Activated T-helper 1 cell treated with anti-CD3 and anti-CD28 coated beads, Interleukin-12 subunit alpha, Interleukin-12 subunit beta, Interleukin-2, Interleukin-4 antibody, amounts not matched to agents 30 ng/mL and 10 ng/mL and 1 ng/mL, durations not matched to agents 14 hours and 24 hours and 36 hours (primary cell): ENCODE measurements at places on chromosomes 6 and 20. TPM values are rescaled to one million over a fixed set of nuclear protein-coding genes. Genes with fewer than 3 reads are reported as not detected.

GRCh38 chr6:108781419-108782100 lies 66.7 kb upstream of the ARMC2 start:
- DNase-seq: no peak

GRCh38 chr6:93992976-93993375 lies 573.6 kb upstream of the EPHA7 start:
- no peak for DNase-seq

DNA sequence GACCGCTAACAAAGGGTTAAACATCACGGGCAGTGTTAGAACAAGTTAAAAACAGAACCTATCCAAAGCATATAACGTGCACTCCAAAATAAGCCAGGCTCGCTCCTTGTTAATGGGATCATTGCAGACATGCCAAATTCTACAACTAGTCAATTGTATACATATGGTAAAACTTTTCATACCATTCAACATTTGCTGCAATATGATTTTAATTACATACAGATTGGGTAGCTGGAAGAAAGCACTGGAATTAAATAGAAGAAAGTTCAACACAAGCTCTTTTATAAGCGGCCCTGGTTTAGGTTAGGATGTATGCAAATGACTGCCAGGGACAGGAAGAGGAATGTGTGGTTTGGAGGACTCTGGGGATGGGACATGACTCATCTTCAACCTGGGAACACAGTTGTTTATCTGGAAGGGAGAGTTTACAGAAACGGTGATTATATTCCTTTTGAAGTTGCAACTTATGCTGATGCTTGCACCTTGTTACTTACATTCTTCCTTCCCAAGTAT lies 62.5 kb upstream of the TIAM2 start:
- no peak for DNase-seq

- no peak for DNase-seq
These were observed 34.6 kb downstream of the FKBP1C start for GRCh38 chr6:63245909-63246308.

GRCh38 chr6:107032051-107032450 lies 4.1 kb downstream of the MTRES1 start:
- DNase-seq: no peak

GRCh38 chr6:153621070-153621469 lies 418.0 kb upstream of the OPRM1 start:
- no peak for DNase-seq

DNA sequence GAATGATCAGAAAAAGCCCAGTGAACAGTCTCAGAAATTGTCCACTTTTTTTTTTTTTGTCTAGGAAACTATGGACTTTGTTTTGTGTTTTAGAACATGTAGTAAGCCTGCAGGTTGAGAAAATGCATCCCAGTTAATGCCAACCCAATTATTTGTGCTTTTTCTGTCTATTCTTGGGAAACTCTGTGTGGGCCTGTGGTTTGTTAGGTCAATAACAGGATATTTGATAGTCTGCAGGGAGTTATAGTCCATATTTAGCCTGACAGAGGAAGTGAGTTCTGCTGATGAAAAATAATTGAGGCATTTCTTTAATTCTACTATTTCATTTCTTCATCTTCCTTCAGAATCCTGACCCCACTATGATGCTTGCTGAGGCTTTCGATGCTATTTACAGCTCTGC lies 154.0 kb upstream of the LAMP5 start:
- DNase-seq: no peak

- DNase-seq: no peak
These were observed 157.9 kb downstream of the FOXC1 start for GRCh38 chr6:1767481-1768246.

- no peak for DNase-seq
These were observed 154.8 kb downstream of the RPS12 start for GRCh38 chr6:132969196-132969595.

- peak; percentile 17 for DNase-seq
These were observed 677 bp downstream of the NEURL2 start for GRCh38 chr20:45890077-45890984.

DNA sequence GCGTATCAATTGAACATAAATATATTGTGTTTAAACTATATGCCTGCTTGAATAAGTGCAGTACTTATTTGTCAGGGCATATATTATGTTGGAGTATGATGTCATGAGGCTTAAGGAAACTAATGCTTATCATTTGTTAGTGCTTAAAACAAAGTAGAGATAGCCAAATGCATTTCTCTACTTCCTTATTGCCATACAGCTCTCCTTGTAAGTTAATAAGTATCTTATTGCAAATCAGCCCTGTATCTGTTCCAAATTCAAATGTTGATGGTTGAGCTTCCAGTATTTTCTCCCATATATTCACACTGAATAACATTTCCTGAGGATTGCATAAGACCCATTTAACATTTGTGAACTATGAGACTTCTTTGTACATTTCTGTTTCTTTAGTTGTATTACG lies 57.8 kb downstream of the CARMIL1 start:
- DNase-seq: no peak

GRCh38 chr6:46993846-46994245 lies 48.3 kb downstream of the ADGRF1 start:
- no peak for DNase-seq

The FNDC1 gene
- 0.02 TPM in 1 of 2 replicates, not detected in the other for total RNA-seq

The PRICKLE4 gene
- total RNA-seq: not detected in 2 replicates

The TRIM31 gene
- not detected in 2 replicates for total RNA-seq

The DAAM2 gene
- not detected in 2 replicates for total RNA-seq

The ZSWIM1 gene
- total RNA-seq: 7.5 and 7.8 TPM in 2 replicates
